ENCODE measurements at places on chromosomes 11 and 22.

GRCh38 chr22:42661985-42662831, 13.0 kb upstream of the CYB5R3 start:
- DNase-seq = peak; percentile 72

DNA sequence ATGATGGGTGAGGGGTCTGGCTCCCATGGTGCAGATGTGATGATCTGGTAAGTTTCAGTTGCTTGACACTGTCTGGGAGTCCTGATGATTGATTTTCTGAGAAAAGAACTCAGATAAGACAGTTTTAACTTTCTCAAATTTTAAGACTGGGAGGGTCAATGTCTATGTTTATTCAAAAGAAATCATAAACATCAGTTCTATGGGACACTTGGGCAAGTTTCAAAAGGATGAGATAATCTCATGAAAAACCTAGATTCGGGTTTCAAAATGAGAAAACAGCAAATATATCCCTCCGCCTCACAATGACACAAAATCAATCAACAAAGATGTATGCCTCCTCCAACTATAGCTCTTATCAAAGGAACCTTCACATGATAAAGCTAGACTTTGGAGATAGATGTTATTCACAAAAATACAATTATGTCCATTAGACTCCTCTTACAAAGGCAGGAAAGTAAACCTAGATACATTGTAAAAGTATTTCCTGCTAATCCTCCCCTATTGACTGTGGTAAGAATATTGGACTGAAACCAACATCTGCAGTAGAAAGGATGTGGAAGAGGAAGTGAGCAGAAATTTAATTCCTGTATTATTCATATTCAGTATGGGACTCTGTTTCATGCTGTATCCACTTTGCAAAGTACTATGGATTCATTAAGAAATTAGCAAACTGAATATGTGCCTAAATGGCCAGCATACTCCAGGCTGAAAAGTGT, 21.6 kb downstream of the SVIP start:
- no peak for DNase-seq

DNA sequence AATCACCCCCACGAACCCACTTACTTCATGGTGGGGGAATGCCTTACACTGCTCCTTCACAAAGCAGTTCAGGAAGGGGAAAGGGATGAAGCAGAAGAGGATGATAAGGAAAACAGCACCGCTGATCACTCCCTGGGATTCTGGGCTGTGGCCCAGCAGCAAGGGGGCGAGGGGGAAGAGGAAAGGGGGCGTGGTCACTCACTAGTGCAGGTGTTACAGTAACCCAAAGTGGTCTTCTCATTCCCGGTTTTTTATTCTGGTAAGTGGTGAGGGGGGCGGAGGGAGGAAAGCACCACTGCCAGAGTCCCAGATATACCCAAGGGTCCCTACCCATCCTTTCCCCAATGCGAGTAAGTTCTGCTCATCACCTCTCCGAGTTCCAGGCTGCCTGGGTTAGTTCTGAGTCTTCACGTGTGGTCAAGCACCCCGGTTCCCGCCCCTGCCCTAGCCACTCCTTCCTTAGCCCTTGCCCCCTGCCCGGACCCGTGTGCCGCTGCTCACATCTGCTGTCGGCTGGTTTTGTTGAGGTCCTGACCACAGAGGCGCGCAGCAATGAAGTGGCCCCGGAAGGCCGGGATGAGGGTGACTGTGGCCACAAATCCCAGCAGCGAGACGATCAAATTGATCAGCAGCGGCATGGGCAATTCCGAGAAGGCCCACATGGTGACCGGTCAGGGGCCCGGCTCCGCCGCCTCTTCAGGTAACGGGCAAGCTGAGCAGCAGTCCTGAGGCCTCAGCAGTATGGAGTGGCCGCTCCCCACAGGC, 477 bp downstream of the DPAGT1 start:
- DNase-seq = no peak

GRCh38 chr11:75090671-75091177, 6.0 kb downstream of the OR2AT4 start:
- no peak for DNase-seq

DNA sequence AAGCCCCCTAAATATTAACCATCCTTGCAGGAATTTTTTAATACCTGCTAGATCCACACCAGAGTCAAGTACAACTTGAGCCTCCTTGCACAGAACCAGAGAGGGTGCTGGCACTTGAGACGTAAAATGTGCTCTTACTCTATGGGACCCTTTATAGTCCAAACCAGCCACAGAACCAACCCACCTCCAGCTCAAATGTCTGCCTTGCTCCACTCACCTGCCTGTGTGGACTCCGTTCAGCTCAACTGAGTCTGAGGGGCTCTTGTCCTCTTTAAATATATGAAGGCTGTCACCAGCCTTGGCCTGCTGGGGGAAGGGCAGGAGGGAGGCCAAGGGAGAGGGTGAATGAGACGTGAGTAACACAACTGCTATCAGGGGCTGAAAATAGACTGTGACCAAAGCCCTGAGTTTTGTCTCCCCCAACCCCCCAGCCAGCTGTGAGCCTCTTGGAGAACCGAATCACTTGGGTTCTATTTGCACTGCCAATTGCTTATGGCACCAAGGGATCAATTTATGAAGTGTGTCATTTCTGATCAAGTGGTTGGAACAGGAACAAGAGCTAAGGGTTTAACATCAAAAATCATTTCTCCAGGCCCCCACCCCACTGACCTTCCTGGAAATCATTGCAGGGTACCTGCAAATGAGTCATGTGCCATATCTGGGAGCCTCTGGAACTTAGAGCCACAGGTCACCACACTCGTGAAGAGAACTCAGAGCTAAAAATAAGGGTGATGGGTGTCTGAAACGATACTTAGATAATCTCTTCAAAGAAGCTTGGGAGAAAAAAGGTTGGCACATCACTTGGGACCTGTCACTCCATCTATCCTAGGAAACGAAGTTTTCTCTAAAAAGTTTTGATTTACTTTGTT, at the start of gene CSRP3:
CSRP3 (minus strand) TSS at position 247 of the 869 bp plus-strand sequence. CDS start 9,535 bp downstream, outside the sequence.
- no peak for DNase-seq

All from CD4-positive, alpha-beta T cell treated with Interferon alpha-2 for 1 hour (primary cell).